ENCODE measurements at places on chromosomes 6 and 20.

DNA sequence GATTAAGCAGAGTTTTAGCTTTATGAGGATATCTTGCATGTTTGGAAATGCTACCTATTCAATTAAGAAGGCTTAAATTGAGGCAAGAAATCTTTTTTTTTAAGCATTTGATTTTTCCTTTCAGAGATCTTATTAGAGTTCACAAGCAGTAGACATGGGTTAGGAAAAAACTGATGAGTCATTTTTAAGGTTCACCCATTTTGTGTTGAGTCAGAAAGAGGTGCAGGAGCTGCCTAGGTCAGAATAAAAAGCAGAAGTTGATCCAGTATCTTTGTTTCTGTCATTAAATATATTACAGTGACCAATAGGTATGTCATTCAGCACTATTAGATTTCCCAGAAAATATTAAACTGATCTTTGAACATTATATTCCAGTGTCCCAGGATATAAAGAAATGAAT lies 306.8 kb downstream of the LMBRD1 start:
- no peak for DNase-seq

DNA sequence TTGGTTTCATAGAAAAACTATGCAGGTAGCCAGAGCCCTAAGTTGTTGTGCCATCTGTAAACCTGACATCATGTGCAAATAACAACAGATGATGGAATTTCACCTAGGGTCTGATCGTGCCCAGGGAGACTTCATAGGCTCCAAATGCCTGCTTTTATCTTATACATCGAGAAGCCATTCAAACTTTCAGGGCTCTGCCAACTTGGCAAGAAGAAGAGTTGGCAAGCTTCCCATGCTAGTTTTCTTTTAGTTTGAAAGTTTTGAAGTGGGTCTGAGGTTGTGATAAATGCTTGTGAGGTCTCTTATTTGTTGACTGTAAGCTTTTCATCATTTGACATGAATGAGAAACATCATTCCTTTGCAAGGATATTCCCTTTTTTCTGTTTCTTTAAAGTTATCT lies 175.4 kb upstream of the FLRT3 start:
- DNase-seq, result no peak

- DNase-seq, result no peak
Measured at GRCh38 chr20:48456366-48457192, 371.2 kb downstream of the PREX1 start.

DNA sequence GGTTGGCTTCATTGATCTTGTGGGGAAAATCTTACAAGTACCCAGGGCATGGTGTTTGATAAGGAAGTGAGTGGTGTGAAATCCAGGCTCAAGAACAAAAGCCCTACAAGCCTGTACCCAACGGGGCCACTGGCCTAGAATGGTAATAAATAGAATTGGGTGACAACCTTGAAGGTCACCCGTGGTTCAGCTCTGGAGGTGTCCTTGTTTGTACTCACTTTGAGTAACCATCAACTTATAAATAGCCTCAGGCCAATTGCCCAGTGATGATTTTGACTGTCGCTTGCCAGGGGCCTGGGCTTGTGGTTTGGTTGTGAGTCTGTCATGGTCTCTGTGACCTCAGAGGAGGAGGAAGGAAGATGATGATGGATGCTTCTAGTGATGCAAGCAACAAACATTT lies 87.8 kb downstream of the PHACTR3 start:
- DNase-seq, result no peak

DNA sequence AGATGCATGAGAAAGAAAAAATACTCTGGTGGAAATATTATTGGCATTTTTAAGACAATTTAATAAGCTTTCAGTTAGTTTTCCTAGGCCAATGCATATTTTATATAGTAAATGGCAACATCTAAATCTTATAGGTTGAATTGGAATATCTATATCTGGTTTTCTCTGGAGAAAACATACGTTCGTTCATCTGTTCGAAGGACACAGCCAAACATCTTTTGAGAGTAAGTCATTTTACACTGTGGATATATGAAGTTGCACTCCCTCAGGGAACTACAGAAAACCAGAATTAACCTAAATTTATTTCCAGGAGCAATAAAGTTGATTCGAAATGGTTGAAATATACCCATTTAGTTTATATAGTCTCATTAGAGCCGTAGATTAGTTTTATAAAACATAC lies 49.0 kb downstream of the MYLIP start:
- DNase-seq, result no peak

All from CD4-positive, alpha-beta T cell treated with Interleukin-17A for 4 hours (primary cell).